ENCODE measurements at places on chromosomes 6 and 20.

- no peak for DNase-seq
Measured at GRCh38 chr6:11722805-11723631, 55.6 kb downstream of the ADTRP start.

DNA sequence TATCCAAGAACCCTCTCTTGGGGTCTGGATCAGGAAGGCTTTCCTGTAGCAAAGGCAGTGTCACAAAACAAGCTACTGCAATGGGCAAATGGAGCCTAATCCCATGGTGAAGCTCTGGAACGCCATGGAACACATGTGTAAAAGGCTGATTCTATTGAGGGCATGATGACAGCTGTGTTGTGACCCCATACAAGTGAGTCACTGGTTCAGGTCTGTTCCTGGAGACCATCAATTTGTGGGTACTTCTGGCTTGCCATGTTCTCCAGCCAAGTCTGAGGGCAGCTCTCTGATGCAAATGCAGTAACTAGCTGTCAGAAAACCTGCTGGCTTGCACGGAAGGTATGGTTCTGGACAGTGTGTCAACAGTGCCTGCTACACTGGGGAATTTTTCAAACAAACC, 33.3 kb upstream of the ECHDC1 start:
- DNase-seq: no peak

DNA sequence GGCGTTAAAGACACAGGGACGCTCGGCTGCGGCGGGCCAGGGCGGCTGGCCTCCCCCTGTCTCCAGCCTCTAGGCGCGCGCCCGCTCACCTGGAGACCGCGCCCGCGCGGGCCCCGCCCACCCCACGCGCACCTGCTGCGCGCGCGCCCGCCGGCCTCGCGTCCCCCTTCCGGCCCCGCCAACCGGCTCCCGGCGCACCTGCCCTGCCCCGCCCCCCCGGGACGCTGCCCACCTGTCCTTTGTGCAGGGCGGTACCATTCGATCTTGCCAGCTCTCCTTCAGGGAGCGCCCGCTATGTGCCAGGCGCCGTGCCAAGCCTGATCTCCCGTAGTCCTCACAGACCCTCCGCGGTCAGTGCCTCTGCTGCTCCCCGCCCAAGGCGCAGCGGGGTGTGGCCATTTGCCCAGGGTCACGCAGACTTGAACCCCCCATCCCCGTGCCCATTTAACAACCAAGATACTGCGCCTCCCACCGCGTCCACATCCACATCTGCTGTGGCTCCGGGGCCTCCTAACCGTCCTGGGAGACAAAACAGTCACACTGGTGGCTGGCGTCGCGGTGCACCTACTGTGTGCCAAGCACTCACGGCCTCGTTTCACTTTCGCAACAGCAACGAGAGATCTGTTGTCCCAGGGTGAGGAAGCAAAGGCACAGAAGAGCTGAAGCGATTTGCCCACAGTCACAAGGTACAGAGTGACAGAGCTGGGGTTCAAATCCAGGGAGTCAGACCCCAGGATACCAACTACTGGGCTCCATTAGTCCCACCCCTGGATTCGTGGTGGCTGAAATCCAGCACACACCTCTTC, 48.1 kb downstream of the NOL4L start:
- peak; percentile 65 for DNase-seq

GRCh38 chr6:148851683-148852556, 105.1 kb downstream of the UST start:
- DNase-seq: peak; percentile 48

GRCh38 chr20:41747226-41747625, 129.0 kb upstream of the CHD6 start:
- no peak for DNase-seq

- peak; percentile 86 for DNase-seq
Measured at GRCh38 chr6:125301435-125302391, at the start of gene HDDC2. Gene HDDC2, minus strand, starts transcription at chr6:125301967. Its CDS starts 35 bp downstream, at chr6:125301932.

GRCh38 chr20:9018346-9018745, 50.5 kb upstream of the PLCB4 start:
- no peak for DNase-seq

- no peak for DNase-seq
Measured at GRCh38 chr20:62004614-62005013, 61.1 kb downstream of the TAF4 start.

DNA sequence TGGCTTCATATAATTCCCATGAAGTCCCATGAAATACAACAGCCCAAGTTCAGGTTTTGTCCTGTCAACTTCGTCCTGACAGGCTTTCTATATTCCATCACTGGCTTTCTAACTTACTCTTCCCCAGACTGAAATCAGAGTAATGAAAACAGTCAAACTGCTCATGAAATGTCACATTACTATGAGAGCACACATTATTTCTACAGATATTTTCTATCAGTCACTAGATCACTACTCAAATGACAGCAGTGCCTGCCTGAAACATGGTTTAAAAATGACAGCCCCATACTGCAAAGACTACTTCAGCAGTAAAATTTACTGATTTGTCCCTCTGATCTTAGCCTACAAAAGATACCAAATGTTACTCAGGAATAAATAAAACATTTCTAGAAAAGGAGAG, 442.9 kb upstream of the SOX4 start:
- DNase-seq: no peak

- DNase-seq: no peak
Measured at GRCh38 chr6:154526996-154527395, 16.5 kb upstream of the CNKSR3 start.

DNA sequence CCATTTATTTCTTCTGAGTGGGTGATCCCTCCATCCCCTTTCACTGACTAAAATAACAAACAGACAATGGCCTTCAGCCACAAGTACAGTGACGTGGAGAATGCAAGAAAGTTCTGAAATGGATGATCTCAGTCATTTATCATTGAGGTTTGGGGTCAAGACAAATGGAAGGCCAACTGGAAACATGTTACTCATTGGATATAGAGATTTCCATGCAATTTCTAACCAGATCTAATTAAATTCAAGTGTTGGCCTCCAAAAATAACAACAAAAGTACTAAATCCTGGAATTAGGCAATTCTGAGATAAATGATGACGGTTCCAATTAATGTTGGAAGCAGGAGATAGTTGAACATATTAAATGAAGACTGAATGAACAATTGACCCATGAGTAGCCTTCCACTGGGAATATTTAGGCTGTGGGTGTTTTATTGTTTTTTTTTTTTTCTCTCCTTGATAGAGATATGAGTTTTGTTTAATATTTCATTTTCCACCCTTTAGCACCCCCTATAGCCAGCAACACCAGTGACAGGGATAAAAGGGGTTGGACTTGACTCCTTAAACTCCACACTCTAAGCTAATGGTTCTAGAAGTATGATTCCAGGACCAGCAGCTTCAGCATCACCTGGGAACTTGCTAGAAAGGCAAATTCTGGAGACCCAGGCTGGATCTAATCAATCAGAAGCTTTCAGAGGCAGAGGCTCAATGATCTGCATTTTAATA, 112.8 kb downstream of the BCAS1 start:
- DNase-seq: no peak

Data from eye (tissue), 1 donor.